ENCODE measurements at places on chromosomes 11 and 22.

DNA sequence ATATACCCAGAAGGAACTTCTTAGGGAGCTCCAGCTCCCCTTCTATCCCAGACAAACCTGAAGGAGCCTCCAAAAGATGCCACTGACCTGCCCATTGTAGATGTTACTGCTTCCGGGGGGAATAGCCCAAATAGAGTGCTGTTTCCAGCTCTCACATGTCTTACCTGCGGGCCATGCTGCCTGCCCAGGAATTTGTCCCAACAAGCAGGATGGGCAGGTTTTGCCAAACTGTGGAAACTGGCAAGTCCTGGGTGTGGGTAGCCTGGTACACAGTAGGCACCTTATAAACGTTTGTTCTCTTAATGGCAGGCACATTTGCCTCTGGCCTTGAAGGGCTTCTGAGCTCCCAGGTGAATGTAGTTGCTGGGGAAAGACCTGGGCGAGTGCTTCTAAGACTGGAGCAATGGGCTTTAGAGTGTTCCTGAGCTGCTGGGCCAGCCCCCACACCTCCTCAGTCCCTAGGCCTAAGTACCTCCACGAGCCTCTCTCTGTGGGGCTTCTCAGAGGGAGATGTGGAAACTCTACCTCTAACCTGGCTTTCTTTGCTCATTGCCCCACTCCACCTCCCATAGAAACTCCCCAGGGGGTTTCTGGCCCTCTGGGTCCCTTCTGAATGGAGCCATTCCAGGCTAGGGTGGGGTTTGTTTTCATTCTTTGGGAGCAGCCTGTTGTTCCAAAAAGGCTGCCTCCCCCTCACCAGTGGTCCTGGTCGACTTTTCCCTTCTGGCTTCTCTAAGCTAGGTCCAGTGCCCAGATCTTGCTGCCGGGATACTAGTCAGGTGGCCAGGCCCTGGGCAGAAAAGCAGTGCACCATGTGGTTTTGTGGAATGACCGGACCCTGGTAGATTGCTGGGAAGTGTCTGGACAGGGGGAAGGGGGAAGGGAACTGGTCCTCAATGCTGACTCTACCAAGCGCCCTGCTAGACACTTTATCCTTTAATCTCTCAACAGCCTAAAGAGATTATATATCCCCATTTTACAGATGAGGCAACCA lies 37.2 kb downstream of the LIMK2 start:
- peak; percentile 29 for DNase-seq

DNA sequence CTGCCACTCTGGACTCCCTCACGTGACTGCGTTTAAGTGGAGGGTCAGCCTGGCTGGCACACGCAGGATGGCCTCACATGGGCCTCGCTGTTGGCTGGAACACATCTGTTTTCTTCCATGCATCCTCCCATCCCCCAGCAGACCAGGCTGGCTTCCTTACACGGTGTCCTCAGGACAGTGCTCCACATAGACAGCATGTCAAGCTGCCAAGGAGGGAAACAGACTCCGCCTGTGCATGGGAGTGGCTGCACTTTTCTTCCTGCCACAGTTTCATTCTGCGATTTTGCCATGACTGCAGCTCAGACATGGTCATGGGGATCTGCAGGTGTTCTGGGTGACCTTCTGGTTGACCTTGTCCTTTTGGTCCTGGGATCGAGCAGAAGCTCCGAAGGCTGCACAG lies 344.2 kb downstream of the SHANK2 start:
- no peak for DNase-seq

- DNase-seq: no peak
Measured at GRCh38 chr11:12008790-12009616, 577 bp upstream of the DKK3 start.

GRCh38 chr22:19361501-19362103 lies 69.9 kb downstream of the HIRA start:
- DNase-seq: no peak

DNA sequence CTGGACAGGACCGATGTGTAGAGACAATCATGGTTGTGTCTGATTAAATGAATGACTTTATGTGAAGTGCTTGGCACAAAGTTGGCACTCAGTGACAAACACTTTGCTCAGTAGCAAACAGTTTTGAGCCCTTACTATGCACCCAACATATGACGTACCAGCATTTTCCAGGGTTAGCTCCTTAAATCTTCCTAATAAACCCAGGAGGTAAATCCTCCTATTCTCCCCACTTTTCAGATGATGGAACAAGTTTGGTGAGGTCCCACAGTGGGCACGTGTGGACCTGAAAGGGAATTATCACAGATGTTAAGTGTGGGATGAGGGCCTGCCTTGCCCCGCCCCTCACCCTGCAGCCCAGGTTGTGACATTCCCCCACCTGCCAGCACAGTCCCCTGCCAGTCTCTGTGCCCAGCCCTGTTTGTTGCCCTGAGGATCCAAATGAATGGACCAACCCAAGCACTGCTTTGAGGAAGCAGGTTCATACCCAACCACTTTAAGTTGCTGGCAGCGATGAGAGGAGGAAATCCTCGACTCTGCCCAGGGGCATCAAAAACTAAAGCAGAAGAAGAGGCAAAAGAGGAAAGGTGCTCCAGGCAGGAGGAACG lies 6.6 kb upstream of the CARD10 start:
- no peak for DNase-seq

DNA sequence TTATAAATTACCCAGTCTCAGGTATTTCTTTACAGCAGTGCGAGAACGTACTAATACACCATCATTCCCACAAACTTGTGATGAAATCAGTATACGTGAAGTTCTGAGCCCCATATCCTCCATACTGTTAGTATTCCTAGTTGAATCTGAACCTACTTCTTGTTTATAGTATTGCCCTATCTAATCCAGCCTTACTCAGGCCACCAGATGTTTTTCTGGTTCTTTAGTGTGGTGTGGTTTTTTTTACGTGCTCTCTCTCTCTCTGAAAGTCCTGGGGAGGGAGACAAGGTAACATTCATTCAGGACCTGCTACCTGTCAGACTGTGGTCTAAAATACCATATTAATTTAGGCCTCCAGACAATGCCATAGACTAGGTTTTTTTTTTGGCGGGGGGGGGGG lies 47.6 kb upstream of the TEAD1 start:
- no peak for DNase-seq

GRCh38 chr11:19366992-19367709 lies 126.4 kb upstream of the E2F8 start:
- DNase-seq: peak; percentile 74

DNA sequence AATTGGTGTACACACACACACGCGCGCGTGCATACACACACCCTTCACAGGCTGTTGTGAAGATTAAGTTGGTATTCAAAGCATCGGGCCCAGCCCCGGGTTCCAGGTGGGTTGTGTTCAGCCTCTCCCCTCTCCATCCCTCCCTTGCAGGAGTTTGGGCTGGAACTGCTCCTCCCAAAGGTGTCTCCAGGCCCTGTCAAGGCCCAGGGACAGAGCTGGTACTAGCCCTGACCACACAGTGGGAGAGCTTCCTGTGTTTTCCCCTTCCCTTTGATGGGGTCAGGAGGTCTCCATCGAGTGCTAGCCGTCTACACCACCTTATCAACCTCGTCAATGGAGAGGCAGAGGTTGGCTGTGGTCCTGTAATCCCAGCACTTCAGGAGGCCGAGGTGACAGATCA lies 36.5 kb upstream of the CSNK1E start:
- no peak for DNase-seq

DNA sequence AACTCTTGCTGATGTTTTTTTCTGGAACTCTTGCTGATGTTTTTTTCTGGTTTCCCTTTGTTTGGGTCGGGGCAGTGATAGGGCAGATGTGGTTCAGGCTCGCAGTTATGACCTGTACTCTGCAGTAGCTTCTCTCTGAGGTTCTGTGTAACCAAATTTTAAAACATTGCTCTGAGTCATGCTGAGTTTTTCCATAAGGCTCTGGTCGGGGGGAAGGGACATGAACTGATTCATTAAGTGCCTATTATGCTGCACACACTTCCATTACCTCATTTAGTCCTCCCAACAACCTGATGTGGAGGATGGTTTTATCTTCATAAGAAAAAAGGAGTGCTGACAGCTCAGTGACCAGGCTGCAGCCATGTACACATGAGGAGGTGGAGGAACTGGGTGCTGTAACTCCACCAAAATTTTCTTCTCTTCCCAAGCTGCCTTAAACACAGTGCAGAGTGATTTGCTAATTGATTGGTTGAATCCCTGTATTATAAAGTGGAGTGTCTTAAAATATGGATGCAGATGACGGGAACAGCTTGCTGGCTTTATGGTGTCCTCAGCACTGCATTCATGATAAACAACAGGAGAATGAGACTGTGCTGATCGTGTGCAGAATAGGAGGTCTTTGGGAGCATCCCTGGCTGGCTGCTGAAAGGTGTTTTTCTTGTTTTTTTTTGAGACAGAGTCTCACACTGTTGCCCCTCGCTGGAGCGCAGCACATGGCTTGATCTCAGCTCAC lies 19.1 kb downstream of the TNRC6B start:
- peak; percentile 85 for DNase-seq

GRCh38 chr11:39806652-39807051 lies 1652.8 kb downstream of the LRRC4C start:
- DNase-seq: no peak

GRCh38 chr11:100918551-100919500 lies 210.8 kb downstream of the PGR start:
- DNase-seq: no peak

DNA sequence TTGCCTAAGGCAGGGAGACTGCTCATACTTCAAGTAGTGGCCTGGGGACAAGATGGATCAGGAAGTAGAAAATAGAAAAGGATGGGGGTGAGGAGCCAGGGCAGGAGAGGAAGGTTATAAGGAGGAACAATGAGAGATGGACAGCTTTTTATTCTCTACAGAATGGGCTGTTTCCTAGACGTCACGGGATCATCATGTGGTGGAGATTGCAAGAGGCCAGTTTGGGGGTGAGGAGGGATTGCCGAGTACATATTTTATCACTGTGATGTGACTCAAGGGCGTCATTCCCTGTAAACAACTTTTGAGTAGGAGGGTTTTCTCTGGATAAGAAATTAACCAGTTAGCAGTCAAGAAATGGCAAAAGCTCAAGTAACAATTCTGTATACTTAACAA lies 406.3 kb downstream of the ETS1 start:
- DNase-seq: peak; percentile 11

DNA sequence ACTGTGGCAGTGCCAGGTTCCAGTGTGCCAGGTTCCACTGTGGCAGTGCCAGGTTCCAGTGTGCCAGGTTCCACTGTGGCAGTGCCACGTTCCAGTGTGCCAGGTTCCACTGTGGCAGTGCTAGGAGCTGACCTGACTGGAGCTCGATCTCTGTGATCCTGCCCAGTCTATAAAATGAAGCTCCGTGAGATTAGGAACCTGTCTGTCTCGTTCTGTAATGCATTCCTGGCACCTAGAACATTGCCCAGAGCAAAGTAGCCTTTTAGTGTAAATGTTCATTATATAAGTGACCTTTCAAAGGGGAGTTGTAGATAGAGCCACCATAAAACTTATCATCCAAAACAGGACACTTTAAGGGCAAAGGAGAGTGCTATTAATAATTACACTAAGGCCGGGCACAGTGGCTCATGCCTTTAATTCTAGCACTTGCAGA lies 36.0 kb downstream of the ART5 start:
- DNase-seq: no peak

- no peak for DNase-seq
Measured at GRCh38 chr11:26719289-26719973, 2.4 kb downstream of the SLC5A12 start.

GRCh38 chr11:113529606-113530005 lies 54.4 kb upstream of the DRD2 start:
- no peak for DNase-seq

DNA sequence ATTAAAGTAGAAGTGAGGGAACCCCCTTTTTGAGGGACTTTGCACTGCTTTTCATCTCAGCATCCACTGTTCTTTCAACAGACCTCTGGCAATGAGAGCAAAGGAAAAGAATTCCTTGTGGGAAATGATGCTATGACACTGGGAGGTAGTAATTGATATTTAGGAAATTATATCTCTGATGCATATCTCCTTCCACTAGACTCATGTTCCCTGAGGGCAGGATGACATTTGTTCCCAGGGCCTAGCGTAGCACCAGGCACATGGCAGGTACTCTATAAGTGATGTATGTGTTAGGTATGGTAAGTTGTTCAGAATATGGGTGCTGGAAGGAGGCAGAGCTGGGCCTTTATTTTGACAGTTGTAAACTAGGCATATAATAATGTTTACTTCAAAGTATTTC lies 142.9 kb downstream of the CCDC81 start:
- DNase-seq: no peak

DNA sequence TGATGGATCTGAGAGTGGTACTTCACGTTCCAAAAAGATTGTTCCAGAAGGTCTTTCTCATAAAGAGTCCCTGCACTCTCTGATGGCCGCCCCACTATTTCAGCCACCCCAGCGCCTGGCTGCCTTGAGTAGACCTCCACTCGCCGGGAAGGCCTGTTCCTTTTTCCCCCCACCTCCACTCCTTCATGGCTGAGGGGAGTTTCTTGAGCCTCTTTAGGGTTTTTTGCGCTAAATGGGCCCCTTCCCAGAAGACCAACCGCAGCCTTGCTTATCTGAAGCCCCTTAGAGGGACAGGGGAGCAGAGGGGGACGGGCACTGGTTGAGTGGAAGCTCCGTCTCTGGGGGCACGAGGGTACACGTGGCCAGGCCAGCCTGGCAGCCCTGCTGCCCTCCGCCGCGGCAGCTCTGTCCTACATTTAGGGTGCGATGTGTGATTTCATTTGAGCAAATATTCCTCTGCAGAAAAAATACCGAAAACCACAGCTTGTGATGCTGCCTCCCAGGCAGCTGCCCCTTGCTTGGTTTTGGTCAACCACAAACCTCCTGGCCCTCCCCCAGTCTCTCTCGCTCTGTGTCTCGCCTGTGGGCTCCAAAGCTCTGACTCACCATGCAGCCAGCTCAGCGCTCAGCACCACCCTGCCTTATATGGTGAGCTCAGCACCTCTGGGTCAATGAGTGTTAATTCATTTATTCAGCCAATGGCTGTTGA lies 88.7 kb downstream of the TP53I11 start:
- DNase-seq: peak; percentile 97

GRCh38 chr11:2196970-2197770 lies 25.6 kb upstream of the TH start:
- peak; percentile 52 for DNase-seq

DNA sequence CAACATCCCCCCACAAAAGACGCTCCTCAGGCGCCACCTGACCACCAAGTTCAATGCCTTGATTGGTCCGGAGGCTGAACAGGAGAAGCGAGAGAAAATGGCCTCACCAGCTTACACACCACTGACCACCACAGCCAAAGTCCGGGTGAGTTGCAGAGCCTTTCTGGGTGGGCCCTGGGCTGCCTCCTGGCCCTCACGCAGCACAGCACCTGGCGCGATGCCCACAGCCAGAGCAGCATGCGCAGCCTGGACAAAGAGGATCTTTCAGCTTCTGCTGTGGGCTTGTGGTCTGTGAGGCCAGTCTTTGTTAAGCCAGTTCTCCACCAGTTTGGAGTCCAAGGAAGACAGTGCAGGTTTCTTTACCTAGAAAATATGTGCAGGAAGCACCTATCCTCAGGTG lies 21.6 kb downstream of the CYB5R2 start:
- DNase-seq: no peak

- DNase-seq: no peak
Measured at GRCh38 chr11:80320226-80320625, 879.4 kb upstream of the TENM4 start.

- no peak for DNase-seq
Measured at GRCh38 chr11:134052395-134052987, 16.4 kb upstream of the JAM3 start.

Data from fibroblast of the aortic adventitia (primary cell).